NCI-H446 treated with DMSO at 0.1 percent for 48 hours (cell line): ENCODE measurements at places on chromosomes 4 and X.

- no peak for DNase-seq
Observed at GRCh38 chr4:151702256-151702655, 58.6 kb downstream of the GATB start.

- no peak for DNase-seq
Observed at GRCh38 chr4:94546949-94547348, 95.2 kb downstream of the PDLIM5 start.

GRCh38 chr4:41655177-41655576 lies 93.3 kb downstream of the PHOX2B start:
- DNase-seq = no peak

DNA sequence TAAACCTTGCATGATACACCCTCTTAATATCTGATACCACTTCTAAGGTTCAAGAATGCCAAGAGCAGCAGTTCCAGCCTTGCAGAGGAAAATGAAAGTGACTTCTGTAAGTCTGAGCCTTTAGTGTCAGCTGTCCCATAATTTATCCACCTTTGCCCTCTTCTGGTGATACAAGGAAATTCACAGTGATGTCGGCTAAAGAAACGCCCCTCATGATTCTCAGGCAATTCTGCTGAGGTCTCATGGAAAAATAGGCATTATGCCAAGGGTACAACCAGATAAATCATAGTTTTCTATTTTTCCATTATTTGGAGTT lies 172.2 kb upstream of the CXCL13 start:
- DNase-seq = no peak

GRCh38 chrX:106144755-106145639 lies 23.1 kb upstream of the PWWP3B start:
- no peak for DNase-seq

GRCh38 chr4:139734201-139734874 lies 68.7 kb downstream of the MGST2 start:
- no peak for DNase-seq

DNA sequence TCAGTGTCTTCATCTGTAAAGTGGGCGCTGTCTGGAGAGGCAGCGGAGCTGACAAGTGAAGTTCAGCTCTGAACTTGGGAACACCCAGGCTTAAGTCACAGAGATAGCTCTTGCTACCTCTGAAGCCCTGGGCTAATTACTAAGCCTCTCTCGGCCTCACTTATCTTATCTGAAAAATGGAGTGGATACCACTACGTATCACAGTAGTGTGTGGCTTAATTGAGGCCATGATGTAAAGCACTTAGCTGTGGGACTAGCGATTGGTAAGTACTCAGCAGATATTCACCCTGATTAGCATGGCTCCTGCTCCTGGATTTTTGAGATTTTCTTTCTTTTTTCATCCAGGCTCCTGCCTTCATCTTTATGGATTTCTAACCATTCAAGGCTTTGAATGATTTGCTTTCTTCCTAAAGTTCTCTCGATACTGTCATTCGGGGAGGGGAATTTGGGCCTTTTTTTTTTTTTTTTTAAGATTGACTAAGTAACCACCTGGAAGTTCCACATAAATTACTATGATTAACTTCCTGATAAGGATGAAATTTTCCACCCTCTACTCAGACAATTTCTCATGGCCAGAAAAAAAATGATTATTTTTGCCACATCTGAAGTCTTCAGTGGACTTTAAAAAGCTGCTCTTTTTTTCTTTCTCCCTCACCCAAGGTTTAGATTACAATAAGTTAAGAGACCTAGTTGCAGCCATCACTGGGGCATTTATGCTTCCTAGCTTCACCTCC lies 17.1 kb downstream of the LDB2 start:
- DNase-seq = no peak

- no peak for DNase-seq
Observed at GRCh38 chrX:42715701-42716262, 62.2 kb downstream of the PPP1R2C start.

GRCh38 chrX:104668550-104668949 lies 102.6 kb downstream of the IL1RAPL2 start:
- peak; percentile 47 for DNase-seq

DNA sequence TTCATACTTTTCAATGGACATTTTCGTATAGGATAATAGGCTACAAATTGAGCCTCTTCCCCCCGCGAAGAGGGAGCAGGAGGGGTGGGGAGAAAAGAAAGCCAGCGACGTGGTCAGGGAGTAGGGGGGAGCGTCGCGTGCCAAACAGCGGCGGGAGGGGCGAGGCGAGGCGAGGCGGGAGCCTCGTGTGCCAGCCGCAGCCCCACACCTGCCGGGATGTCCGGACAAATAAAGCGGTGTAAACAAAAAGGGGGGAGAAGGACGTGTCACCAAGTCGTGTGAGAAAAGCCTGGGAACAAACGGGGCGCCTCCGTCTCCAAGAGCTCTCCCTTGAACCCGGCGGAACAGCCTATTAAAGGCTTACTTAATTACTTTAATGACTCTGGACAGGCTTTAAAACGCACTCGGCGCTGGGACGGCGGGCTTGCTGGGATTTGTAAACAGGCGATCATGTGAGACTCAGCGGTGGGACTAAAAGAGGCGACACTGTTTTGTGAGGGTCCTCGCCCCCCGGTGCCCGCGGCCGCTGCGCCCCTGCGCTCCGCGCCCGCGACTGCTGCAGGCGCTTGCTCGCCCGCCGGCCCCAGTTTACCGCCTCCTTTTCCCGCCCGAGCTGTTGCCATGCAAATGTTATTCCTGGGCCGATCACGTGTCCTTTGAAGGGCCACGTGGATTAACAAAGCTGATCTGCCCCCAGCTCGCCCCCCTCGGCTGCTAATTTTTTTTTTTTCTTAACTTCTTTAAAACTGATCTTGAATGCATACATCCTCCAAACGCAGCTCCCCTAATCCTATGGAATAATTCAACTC lies at the start of gene HELT:
HELT (plus strand) TSS at position 527 of the 809 bp plus-strand sequence. CDS start 439 bp downstream, outside the sequence.
- no peak for DNase-seq

- no peak for DNase-seq
Observed at GRCh38 chrX:35826503-35826902, 28.4 kb downstream of the MAGEB16 start.

- DNase-seq = no peak
Observed at GRCh38 chrX:85037114-85037513, 33.4 kb downstream of the APOOL start.

- DNase-seq = no peak
Observed at GRCh38 chr4:106270736-106271135, 45.3 kb downstream of the TBCK start.

DNA sequence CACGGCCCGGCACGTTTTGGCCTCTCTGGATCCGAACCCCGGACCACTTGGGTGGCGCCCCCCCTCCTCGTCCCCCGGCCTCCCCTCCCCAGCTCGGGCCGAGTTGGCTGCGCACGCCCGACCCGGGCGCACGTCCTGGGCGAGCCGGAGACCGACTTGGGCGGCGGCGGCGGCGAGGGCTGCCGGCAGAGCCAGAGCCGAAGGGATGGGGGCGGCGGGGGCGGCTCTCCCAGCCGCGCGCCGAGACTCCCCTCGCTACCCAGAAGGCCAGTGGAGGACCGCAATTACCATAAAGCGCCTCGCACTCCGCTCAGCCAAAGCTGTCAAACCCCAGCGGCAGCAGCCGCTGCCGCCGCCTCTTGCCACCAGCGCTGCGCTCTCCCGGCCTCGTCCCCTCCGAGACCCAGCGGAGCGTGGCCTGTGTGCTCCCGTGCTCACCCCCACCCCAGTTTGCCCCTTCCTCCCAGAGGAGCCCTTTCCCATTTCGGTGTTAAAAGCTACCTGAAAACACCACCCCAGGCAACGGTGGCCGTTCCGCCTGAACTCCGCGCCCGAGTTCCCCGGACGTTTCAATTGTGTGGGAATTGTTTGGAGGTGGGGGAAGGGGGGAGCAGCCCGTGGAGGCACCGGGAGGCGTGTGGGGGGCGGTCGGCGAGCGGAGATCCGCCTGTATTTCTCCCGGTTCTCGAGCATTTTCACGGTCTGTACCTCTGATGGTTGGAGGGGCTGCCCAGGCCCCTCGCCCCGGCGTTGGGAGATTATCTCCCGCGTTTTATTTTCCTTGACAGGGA lies 701 bp upstream of the BCOR start:
- DNase-seq = peak; percentile 39

DNA sequence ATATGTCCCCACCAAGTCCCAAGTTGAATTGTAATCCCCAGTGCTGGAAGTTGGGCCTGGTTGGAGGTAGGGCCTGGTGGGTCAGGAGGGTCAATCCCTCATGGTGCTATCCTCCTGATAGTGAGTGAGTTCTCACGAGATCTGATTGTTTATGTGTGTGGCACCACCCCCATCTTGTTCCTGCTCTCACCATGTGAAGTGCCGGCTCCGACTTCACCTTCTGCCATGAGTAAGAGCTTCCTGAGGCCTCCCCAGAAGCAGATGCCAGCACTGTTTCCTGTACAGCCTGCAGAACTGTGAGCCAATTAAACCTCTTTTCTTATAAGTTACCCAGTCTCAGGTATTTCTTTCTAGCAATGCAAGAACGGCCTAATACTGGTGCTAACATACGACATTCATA lies 22.7 kb upstream of the TMEM33 start:
- no peak for DNase-seq

GRCh38 chr4:119932277-119932676 lies 134.4 kb downstream of the MAD2L1 start:
- no peak for DNase-seq
